ENCODE measurements at places on chromosomes 5 and 9.

DNA sequence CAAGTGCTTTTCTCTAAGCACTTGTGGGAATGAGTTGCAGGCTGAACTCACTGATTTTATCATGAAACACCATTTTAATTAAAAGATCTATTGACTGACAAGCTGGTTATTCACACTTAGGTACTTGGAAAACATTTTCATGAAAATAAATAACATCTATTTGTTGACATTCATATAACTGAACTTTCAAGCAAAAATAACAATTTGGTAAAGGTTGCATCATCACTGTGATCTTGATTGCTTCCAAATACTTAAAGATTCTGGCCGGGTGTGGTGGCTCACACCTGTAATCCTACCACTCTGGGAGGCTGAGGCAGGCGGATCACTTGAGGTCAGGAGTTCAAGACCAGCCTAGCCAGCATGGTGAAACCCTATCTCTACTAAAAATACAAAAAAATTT is 6.7 kb upstream of the TENT2 start:
- no peak for DNase-seq

- no peak for DNase-seq
These were observed 142.9 kb upstream of the DAP start for GRCh38 chr5:10903786-10904560.

DNA sequence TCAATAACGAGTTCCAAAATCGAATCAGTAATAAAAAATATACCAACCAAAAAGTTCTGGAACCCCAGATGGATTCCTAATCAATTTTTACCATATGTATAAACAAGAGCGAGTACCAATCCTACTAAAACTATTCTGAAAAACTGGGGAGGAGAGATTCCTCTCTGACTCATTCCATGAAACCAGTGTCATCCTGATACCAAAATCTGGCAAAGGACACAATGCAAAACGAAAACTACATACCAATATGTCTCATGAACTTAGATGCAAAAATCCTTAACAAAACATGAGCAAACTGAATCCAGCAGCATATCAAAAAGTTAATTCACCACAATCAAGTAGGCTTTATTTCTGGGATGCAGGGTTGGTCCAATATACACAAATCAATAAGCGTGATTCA is 30.5 kb upstream of the MACIR start:
- DNase-seq: no peak

- DNase-seq: no peak
These were observed 34.1 kb upstream of the IL31RA start for GRCh38 chr5:55817030-55817429.

DNA sequence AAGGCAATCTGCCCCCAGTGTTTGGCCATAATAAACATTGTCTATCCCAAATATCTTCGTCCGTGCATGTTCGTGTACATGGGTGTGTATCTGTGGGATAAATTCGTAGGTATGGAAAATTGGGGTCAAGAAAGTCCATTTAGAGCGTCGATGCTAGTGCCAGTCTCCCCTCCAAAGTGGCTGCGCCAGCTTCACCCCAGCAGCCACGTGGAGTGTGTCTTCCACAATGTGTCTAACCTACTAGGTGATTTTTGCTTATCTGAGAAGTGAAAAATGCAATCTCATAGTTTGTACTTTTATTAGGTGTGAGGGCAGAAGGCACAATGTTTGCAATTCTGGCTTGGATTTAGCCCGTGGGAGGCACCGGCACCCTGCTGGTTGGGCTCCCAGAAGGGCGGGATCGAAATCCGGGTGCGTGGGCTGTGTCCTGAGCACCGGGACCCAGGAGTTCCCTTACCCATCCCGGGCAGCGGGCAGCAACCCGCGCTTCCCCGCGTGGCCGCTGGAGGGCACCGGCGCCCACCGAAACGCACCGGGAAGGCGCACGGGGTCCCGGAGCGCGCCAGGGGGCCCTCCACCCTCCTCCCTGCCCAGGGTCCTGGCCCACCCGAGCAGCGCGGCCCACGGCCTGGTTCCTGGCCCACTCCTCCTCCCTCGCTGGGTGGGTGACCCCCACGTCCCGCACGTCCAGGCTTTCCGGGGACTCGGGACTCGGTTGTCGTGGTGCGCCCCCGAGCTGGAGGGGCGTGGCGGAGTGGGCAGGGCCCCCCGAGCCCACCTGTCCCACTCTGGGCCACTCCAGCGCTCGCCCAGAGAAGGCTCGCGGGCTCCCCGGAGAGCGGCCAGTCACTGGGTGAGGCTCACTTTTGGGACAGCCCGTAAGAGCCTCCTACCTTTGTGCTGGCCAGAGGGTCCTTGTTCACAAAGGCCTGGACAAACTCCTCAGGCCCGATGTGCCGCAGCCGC is 55.4 kb upstream of the RNF130 start:
- DNase-seq: peak; percentile 56

DNA sequence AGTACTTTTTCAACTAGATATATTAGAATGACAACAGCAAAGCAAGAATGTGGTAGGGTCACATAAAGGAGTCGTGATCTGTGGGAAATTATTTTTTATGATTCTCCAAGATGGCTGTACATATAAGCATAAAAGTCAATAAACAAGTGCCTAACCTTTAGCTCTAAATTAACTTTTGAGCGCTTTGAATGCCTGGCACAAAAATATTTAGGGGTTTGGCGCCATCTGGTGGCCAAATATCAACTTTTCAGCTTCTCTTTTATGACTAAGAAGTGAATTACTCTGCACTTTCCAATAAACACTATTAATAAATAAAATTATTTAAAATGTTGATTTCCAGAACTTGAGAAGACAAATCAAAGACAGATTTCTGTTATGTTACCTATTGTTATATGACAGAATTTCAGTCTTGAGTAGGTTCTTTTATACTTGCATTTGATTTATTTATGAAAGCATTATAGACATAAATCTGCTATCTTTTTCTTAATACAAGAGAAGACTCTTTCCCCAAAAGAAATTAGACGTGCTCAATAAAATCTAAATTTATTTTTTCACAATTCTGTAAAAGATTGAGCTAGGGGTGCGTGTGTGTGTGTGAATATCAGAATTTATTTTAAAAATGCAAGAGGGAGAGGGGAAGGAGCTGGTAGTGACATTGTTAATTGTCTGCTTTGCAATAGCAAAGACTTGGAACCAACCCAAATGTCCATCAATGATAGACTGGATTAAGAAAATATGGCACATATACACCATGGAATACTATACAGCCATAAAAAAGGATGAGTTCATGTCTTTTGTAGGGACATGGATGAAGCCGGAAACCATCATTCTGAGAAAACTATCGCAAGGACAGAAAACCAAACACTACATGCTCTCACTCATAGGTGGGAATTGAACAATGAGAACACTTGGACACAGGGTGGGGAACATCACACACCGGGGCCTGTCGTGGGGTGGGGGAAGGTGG is 36.7 kb upstream of the ARRDC3 start:
- DNase-seq: peak; percentile 88

GRCh38 chr9:127627494-127627855 is 15.4 kb downstream of the STXBP1 start:
- no peak for DNase-seq
